ENCODE measurements at places on chromosomes 7 and 10.
A peak's percentile ranks its signal among the peaks of the same experiment; 100 is the strongest.

GRCh38 chr10:59079386-59080226, 96.8 kb upstream of the PHYHIPL start:
- peak; percentile 40 for DNase-seq

DNA sequence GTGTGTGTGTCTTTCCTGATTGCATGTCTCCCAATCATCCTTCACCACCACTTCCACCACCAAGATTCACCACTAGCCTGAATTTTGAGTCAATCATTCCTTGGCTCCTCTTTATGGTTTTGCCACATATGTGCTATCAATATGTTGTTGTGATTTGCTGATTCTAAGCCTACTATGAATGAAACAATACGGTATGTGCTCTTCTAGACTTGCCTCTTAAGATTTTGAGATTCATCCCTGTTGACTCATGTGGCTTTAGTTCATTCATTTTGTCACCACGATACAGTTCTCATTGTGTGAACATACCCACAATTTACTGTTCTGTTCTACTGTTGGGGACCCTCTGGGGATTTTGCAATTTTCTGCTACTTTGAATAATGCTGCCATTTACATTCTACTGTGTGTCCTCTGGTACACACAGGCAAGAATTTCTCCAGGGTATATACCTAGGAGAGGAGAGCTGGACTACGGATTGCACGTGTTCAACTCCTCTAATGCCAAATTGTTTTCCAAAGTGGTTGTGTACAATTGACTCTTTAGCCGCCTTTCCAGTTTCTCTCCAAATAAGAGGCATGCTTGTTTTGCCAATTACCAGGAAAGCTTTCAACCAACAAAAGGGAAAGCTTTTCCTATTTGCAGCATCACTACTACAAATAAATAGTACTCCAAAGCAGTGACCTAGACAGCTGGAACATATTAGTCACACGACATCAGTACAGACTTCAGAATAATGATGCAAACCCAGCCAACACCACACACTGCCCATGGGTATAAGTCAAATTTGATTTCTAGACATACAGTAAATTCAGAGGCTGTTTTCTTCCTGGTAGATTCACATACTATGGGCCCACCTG, 30.0 kb downstream of the SGMS1 start:
- peak; percentile 4 for DNase-seq

- DNase-seq = peak; percentile 19
These were observed 902.5 kb downstream of the PCDH15 start for GRCh38 chr10:53898532-53898931.

DNA sequence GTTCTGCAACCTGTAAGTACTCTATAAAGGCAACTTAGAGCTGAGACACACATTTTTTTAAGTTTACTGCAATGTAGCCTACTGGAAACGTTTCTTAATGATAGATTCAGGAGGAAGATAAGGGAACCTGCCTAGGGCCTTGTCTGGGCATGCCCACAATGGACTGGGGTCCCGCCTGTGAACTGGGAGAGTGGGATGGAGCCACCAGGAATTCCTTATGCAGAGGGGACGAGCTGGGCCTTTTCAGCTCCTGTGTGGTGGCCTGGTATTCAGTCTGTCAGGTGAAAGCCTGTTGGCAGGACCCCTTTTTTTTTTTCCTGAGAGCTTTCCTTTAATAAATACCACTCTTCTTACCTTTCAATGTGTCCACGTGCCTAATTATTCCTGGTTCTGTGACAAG, 384.4 kb upstream of the ZWINT start:
- DNase-seq = no peak

Data from NCI-H69 (cell line).